ENCODE measurements at places on chromosomes 2 and 18. TPM values are rescaled to one million over a fixed set of nuclear protein-coding genes. Genes with fewer than 3 reads are reported as not detected.

DNA sequence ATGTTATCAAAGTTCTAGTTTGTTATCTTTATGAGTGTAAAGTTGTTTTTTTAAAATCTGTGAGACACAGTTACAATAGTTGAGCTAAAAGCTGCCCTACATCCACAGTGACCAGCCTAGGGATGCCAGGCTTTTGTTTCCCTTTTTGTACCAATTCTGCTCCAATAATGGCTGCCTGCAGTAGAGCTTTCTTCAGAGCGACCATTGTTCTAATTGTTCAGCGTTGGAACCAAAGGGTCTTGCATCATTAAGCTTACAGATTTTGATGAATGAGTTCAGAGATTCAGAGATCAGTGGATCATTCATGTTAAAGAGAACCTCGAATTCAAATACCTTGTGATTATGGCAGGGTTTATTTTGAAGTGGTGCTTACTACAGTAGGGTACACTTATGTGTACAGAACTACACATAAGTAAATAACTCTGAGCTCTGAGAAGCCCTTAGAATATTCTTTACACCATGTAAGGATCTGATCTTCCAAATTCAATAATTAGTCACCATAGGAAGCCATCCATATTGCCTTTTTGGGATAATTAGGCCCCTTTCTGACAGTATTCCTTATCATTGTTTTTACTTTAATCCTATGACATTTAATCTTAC, 157.9 kb downstream of the MYO1B start:
- DNase-seq: no peak

- no peak for DNase-seq
Observed at GRCh38 chr2:67713376-67713775, 316.2 kb downstream of the ETAA1 start.

DNA sequence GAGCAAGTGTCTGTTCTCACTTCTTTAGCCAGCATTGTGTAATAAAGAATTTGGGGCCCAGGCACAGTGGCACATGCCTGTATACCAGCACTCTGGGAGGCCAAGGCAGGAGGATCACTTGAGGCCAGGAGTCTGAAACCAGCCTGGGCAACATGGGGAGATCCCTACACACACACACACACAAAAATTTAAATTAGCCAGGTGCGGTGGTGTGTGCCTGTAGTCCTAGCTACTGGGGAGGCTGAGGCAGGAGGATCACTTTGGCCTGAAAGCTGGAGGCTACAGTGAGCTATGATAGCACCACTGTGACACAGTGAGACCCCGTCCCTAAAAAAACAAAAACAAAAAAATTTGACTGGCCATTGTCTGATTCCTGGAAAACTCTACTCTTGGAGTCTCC, 8.3 kb downstream of the REV1 start:
- no peak for DNase-seq

Gene MYO5B
- total RNA-seq: 0.48 TPM

GRCh38 chr2:188973641-188974040, 532 bp upstream of the COL3A1 start:
- DNase-seq: no peak

Gene CDCA7
- total RNA-seq: 20.8 TPM

DNA sequence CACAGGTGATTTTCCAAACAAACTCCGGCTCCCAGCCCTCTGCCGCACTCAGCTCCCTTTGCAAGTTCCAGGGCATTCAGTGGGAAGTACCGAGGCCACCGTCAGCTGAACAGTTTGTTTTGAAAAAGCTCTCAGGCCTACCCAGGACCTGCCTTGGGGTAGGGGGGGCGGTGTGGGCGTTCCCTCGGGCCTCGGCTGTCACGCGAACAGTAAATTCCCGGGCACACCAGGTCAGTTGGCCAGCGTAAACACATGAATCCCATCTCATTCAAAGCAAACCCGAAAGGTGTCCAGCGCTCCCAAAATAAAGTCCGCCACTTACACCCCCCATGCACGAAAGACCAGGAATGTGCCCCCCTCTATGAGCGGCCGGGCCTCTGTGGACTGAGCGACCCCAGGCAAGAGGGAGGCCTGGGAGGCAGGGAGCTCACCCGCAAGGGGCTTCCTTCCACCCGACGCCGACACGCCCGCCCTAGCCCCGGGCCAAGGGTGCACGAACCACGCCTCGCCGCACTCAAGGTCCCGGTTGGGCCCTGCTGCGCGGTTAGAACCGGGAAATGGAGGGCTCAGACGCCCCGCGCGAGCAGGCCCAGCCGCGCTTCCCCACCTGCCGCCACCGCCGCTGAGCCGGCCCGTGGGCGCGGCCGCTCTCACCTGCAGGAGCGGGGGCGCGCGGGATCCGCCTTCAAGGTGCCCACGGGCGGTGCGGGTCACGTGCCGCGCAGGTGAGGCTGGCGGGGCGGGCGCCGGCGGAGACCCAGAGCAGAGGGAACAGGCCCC, at the start of gene WDSUB1:
Gene WDSUB1 (minus strand): TSS at position 775 of the 780 bp plus-strand sequence. CDS start 3,634 bp downstream, outside the sequence.
- DNase-seq: peak; percentile 63

GRCh38 chr2:207768866-207769596, 675 bp downstream of the FZD5 start:
- no peak for DNase-seq

GRCh38 chr2:188434018-188434417, 142.3 kb downstream of the GULP1 start:
- DNase-seq: no peak

Data from SK-MEL-5 (cell line).